A549 treated with RU486 at 1 μM for 4 hours (cell line): ENCODE measurements at places on chromosomes 1 and 21. TPM values are rescaled to one million over a fixed set of nuclear protein-coding genes. Genes with fewer than 3 reads are reported as not detected.

MNDA gene
- total RNA-seq = not detected in 5 replicates

SOAT1 gene
- total RNA-seq = 16.5 to 27.9 TPM (median 25.7 TPM) in 5 replicates

VHLL gene
- not detected in 5 replicates for total RNA-seq

SPRR2F gene
- not detected in 5 replicates for total RNA-seq

TMEM54 gene
- total RNA-seq = 27.6 to 46.9 TPM (median 41.7 TPM) in 5 replicates

PIGR gene
- total RNA-seq = not detected in 5 replicates

CGN gene
- 1.2 to 2.2 TPM (median 1.4 TPM) in 5 replicates for total RNA-seq

FMOD gene
- total RNA-seq = 0.09 to 0.10 TPM in 2 of 5 replicates, not detected in the others

HMCN1 gene
- 0.02 to 0.27 TPM (median 0.03 TPM) in 5 replicates for total RNA-seq

HES5 gene
- total RNA-seq = not detected in 5 replicates

FCMR gene
- total RNA-seq = 3.7 to 7.0 TPM (median 4.5 TPM) in 5 replicates
